ENCODE measurements at places on chromosomes 1 and 21.

DNA sequence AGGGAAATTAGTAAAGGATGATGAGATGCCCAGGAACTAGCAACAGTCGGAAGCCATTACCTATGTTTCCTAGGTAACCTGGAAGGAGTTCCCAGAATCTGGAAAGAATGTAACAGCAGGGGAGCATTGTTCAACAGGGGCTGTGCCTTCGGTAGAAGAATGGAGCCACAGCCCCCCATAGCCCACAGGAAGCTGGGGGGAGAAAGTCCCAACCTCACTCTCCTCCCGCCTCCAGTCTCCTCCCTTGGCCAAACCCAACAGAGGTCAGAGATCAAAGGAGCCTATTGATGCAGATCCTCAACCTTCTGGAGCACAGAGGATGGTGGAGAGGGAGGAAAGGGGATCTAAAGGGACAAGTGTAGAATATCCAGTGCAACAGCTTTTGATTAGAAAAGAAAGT lies 131.5 kb upstream of the SLC44A3 start:
- DNase-seq, result no peak

GRCh38 chr21:31869750-31870149 lies 3.1 kb upstream of the HUNK start:
- no peak for DNase-seq

DNA sequence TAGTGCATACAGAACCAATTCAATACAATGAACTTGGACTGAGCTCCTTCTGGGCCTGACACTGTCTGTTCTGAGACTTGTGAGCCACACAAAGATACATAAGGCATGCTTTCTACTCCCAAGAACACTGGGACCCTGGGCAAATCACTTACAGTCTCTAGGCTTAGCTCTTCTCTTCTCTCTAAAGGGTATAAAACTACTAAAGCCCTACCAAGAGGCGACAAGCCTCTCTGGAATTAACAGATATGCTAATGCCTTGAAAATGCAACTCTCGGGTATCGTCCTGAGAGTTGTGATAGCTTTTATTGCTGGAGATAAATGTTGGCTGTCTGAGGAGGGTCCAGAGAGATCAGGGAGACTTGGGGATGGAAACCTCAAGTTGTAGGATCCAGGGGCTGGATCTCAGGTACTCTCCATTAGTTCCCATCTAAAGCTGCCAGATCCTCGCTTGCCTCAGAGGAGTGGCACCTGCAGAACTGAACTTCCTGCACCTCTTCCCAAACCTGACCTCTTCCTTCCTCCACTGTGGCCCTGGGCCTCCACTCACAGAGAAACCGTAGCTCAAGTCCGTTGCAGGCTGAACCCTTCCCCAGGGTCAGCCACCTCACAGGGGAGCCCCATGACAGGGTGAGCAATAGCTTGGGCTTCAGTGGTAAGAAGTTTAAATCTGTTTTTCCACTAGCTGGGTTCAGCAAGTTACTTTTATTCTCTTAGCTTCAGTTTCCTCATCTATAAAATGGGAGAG lies 11.5 kb upstream of the CFAP45 start:
- DNase-seq, result peak; percentile 42

DNA sequence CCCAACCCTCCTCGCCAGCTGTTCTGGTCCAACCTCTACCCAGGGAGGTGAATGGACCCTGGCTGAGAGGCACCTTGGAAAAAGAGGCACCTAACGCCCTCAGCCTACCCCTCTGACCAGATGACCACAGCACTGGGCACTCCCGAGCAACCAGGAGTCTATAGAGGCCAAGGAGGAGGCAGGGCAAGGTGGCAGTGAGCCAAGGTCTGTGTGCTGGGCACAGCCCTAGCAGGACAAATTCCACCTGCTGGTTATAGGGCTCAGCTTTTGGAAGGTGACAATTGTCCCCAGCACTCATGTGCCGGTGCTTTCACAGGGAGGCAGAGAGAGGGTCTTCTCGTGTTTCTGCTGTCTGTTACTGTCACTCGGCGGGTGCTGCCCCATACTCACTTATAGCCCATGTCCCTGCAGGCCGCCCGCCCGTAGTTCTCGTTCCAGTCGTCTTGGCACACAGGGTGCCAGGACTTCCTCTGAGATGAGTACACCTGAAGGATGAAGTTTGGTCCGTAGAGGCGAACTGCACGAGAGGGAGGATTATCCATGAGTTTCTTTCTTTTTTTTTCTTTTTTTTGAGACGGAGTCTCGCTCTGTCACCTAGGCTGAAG lies 27.8 kb downstream of the TMPRSS2 start:
- no peak for DNase-seq

- DNase-seq, result no peak
Observed at GRCh38 chr1:205247130-205247921, 19.6 kb downstream of the TMCC2 start.

- DNase-seq, result no peak
Observed at GRCh38 chr1:44610527-44611148, 63.6 kb downstream of the TMEM53 start.

DNA sequence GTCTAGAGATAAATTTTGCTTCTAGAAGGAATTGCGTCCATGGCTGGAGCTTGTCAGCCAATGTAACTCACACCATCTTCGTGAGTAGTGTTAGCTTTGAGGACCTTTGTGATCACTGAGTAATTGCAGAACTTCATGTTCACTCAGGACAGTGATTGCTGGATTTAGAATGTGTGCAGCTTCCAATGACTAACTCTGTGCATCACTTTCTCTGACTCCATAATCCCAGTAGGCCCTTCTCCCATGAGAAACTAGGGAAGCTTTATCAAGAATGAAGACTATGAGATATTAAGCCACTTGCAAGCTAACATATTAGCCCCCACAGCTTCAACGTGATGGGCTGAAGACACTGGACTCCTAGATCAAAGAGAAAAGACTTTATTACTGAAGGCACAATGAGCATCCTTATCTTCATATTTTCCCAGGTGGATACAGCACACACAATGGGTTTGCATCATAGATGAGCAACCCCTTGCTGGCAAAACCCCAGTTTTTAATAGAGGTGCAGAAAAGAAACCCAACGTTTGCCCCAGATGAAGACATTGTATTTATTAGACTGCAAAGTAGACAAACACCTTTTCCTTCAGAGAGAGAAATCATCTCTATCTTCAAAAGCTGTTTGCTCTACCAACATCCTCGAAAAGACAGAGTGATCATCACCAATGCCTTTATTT lies 561.0 kb downstream of the LTN1 start:
- no peak for DNase-seq

DNA sequence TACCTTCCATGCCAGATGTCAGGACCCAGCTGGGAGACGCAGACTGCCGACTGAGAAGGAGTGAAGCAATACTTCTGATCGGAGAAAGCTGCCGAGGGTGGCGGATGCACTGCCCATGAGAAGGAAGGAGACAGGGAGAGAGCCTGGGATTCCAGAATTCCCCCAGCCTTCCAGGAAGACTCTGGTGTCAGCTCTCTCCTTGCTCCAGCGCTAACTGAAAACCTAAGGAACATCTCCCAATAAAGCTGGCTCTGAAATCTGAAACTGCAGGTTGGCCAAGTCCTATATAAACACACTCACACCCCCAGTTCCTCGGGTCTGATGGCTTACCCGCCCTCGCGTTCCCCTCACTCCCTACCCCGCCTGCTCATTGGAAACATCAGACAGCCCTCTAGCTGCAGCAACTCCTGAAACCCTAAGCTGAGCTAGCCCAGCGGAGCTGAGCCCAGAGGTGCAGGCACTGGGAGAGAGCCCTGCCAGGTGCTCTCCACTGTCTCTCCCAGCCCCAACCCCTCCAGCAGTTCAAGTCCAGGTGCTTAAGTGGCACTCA lies 52.3 kb downstream of the PLEKHA6 start:
- no peak for DNase-seq

GRCh38 chr21:39033878-39034589 lies 149.2 kb downstream of the PSMG1 start:
- DNase-seq, result no peak

GRCh38 chr1:197807216-197807615 lies 31.9 kb upstream of the DENND1B start:
- no peak for DNase-seq
